EH (cell line): ENCODE measurements at places on chromosomes 7 and 10.

- peak; percentile 16 for DNase-seq
Measured at GRCh38 chr10:113450046-113450804, 102.6 kb upstream of the HABP2 start.

GRCh38 chr7:1703441-1703840, 33.4 kb downstream of the ELFN1 start:
- no peak for DNase-seq

DNA sequence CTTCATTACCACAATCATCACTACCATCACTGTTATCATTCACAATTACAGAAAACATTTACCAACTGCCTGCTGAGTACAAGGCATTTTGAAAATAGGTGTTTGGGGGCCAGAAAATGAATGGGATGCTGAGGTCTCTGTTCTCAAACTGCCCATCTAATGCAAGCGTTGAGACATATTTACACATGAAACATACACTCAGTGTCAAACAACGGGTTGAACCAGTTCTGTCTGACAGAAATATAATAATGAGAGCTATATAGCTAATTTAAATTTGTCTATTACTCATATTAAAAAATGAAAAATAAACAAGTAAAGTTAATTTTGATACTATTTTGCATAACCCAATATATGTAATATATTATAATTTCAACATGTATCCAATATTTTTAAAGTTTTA, 303.1 kb downstream of the KCNMA1 start:
- DNase-seq = no peak

GRCh38 chr10:35822316-35822715, 180.2 kb upstream of the FZD8 start:
- peak; percentile 55 for DNase-seq

- no peak for DNase-seq
Measured at GRCh38 chr10:74977913-74978847, 133.3 kb upstream of the SAMD8 start.

- peak; percentile 73 for DNase-seq
Measured at GRCh38 chr10:43137717-43138020, 576 bp upstream of the CSGALNACT2 start.

DNA sequence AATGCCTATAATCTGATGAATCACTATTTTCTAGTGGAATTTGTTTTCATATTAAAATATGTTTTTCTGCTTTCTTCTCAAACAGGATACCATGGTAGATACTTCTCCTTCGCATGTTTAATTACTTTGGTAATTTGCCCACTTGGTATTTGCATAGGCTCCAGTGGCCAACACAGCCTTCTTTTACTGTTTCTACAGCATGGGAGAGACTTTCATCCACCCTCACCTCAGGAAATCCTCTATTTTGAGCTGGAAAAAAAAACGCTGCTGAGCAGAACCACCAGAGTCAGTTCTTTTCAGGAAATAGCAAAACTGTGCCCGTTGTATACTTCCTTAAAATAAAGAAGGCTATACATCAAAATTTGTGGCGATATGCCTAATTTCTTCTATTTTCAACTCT, 213.3 kb downstream of the MDFIC start:
- no peak for DNase-seq

DNA sequence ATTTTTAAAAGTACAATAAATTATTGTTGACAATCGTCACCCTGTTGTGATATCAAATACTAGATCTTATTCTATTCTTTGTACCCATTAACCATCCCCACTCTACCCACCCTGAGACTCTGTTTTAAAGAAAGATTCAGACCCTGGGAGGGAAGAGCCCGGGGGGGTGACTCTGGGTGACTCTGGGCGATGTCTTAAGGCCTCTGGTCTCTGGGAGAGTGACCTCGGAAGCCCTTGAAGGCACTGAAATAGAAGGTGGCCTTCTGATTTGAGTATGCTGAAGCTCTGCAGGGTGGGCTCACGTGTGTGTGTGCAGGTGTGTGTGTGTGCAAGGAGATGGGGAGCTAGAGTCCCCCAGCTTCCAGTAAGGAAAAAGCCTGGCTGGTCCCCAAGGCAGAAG, 9.7 kb downstream of the ADAP1 start:
- no peak for DNase-seq

- peak; percentile 78 for DNase-seq
Measured at GRCh38 chr10:17768957-17769356, 17.0 kb downstream of the TMEM236 start.

DNA sequence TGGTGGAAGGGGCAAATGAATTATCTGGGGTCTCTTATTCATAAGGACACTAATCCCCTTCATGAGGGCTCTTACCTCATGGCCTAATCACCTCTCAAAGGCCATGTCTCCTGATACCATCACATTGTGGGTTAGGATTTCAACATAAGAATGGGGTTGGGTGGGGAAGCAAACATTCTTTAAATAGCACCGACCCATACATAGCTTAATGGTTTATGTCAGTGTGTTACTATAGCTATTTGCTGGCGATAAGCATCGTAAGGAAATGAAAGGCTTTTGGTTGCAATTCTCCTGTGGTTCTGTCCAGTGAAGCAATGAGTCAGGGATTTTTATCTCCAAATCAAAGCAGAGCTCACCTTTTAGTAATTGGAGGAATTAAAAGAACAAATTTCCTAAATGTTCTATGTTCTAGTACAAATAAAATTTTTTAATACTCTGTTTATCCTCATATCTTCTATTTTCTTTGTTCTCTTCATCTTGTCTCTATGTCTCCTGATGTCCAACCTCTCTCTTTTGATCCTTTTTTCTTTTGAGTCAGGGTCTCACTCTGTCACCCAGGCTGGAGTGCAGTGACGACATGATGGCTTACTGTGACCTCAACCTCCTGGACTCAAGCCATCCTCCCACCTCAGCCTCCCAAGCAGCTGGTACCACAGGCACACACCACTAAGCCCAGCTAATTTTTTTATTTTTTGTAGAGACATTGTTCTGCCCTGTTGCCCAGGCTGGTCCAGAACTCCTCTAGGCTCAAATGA, 57.0 kb upstream of the GLCCI1 start:
- DNase-seq = peak; percentile 87

DNA sequence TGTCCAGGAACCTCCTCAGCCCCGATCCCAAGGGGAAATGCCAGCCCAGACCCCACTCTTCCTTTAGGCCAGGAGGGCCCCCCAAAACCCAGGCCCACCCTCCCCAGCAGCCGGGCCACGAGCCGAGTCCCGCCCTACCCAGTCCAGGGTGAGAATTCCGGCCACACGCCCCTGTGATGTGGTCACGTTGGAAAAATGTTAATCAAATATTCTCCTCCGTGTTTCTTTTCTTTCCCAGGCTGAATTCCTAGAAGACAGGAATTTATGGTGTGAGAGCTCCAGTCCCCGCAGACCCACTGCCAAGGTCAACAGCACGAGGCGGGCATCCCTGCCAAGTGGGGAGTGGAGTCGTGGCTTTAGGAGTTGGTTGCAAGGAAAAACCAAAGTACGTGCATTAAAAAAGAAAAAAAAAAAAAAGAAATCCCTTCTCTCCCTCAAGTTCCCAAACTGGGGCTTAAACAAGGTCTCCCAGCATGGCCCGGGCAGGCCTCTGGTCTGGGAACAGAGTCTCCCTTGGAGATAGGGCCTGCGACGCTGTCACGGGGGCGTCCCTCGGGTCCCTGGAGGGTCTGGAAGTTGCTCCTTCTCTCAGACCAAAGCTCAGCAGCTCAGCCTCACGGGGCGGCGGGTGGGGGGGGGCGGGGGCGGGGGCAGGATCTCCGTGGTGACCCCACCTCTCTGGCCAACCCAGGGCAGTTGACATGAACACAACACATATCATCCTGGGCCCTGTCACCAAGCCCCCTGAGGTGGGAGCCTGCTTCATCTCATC, 28.1 kb upstream of the ELN start:
- DNase-seq = peak; percentile 98

GRCh38 chr7:135114622-135115021, 33.2 kb upstream of the TMEM140 start:
- no peak for DNase-seq

- DNase-seq = no peak
Measured at GRCh38 chr10:48440771-48441170, 134.3 kb downstream of the MAPK8 start.

GRCh38 chr10:51002469-51002868, 71.8 kb upstream of the PRKG1 start:
- no peak for DNase-seq

DNA sequence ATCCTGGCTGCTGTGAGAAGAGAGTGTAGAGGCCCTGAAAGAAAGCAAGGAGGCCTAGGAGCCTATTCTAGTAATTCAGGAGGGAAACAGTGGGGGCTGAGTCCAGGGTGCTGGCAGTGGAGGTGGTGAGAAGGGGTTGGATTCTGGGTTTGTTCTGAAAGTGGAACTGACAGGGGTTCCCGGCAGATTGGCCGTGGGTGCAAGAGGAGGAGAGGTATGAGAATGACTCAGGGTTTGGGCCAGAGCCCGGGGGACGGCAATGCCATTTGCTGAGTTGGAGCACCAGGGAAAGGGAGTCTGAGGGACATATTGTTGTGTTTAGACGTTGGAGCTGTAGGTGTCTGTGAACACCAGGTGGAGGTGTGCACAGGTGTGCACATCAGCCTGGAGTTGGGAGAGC, 38.5 kb downstream of the NPTX2 start:
- no peak for DNase-seq

- peak; percentile 36 for DNase-seq
Measured at GRCh38 chr7:27435461-27435860, 192.9 kb downstream of the EVX1 start.

GRCh38 chr7:37730501-37730900, 46.9 kb downstream of the GPR141 start:
- no peak for DNase-seq

DNA sequence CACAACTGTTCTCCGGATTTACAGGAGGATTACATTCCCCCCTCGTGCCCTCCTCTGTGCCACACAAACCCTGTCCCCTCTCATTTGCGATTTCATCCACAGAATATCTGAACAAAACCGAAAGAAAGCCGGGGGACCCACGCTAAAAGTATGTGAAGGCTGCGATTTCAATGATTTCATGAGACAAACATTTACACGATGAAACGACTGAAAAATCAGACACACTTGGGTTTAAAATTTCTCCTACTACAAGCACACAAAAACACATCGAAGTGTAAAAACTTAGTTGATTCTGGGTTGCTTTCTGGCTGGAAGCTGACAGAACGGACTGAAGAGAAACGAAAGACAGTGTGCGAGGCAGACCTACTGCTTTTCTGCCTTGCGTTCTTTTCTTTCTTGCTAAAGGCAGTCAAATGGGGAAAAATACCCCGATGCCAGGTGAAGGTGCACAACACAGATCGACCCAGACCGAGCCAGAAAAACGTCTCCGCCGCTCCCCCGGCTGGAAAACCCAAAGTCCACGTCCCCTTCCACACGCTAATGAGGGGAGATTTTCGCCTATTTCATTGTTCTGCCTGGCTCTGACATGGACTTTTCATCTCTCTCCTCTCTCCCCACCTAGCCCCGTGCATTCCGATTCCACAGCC, 1.2 kb downstream of the HIPK2 start:
- DNase-seq = peak; percentile 66

GRCh38 chr7:25359471-25360059, 131.3 kb upstream of the NPVF start:
- no peak for DNase-seq

DNA sequence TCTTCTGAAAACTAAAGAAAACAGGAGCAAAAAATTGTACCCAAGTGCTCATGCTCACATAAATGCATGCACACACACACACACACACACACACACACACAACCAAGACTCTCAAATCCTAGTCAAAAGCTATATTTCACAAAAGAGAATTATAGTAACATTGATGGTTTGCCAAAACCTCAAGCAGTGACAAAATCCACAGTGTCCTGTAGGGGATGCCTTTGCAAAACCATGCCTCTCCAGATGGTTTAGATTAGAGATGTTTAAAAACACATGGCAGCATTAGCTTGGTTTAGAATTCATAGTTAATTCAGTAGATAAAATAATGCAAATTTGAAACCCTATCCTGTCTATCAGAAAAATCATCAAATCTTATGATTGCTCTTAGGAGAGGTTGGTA, 232.2 kb downstream of the DYNC1I1 start:
- peak; percentile 23 for DNase-seq

GRCh38 chr7:138630059-138630610, 71.0 kb downstream of the SVOPL start:
- DNase-seq = no peak

- DNase-seq = no peak
Measured at GRCh38 chr10:62023329-62023728, 121.8 kb downstream of the ARID5B start.

- peak; percentile 26 for DNase-seq
Measured at GRCh38 chr10:120735773-120736371, 115.3 kb upstream of the WDR11 start.

DNA sequence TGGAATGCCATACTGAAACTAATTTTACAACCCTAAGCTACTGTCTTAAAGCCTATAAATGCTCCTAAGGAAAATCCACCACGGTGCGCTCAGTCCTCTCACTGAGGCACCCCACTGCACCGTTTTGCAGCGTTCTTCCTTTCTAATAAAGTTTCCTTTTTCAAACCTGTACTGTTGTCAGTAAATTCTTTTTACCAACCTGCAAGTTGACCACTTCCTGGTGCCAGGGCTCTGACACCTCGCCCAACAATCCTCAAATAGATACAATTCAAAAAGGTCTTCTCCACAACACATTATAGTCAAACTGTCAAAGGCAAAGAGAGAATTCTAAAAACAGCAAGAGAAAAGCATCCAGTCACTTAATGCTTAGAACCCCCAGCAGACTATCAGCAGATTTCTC, 42.8 kb downstream of the HERPUD2 start:
- no peak for DNase-seq

DNA sequence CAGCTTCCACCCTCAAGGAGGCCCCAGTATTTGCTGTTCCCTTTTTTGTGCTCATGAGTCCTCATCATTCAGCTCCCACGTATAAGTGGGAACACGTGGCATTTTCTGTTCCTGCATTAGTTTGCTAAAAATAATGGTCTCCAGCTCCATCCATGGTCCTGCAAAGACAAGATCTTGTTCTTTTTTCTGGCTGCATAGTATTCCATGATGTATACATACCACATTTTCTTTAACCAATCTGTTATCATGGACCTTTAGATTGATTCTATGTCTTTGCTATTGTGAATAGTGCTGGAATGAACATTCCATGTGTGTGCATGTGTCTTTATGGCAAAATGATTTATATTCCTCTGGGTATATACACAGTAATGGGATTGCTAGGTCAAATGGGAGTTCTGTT, 17.0 kb downstream of the KRIT1 start:
- DNase-seq = no peak

GRCh38 chr7:143380646-143381426, at the start of gene ZYX:
TSS of gene ZYX (plus strand) at chr7:143381345. CDS start at chr7:143381572, 227 bp downstream.
- peak; percentile 98 for DNase-seq

GRCh38 chr7:28065308-28065707, 115.3 kb downstream of the JAZF1 start:
- peak; percentile 69 for DNase-seq

- peak; percentile 27 for DNase-seq
Measured at GRCh38 chr10:92849234-92849525, 860 bp downstream of the EXOC6 start.

GRCh38 chr7:73918926-73919693, 58.2 kb downstream of the TMEM270 start:
- DNase-seq = no peak

GRCh38 chr10:58512491-58513187, at the start of gene BICC1:
TSS of gene BICC1 (plus strand) at chr10:58512872. CDS start at chr10:58513144, 272 bp downstream.
- peak; percentile 67 for DNase-seq

GRCh38 chr7:154568346-154568745, 434.6 kb downstream of the PAXIP1 start:
- DNase-seq = no peak
